T-helper 1 cell treated with Interleukin-12 subunit alpha and Interleukin-12 subunit beta and Interleukin-4 antibody, amounts not matched to agents 30 ng/mL and 1 ng/mL, for 36 hours (primary cell): ENCODE measurements at places on chromosomes 7 and 10. TPM values are rescaled to one million over a fixed set of nuclear protein-coding genes. Genes with fewer than 3 reads are reported as not detected.

Gene FZD8
- total RNA-seq = 0.17 and 0.29 TPM in 2 replicates

Gene FAM200A
- 4.2 and 4.5 TPM in 2 replicates for total RNA-seq

Gene EN2
- not detected in 2 replicates for total RNA-seq

Gene ZMIZ2
- 230 and 234 TPM in 2 replicates for total RNA-seq

Gene CDK14
- total RNA-seq = 0.34 and 0.39 TPM in 2 replicates

Gene KLF14
- total RNA-seq = not detected in 2 replicates

Gene BRAF
- 26.7 and 31.3 TPM in 2 replicates for total RNA-seq

Gene MRLN
- not detected in 2 replicates for total RNA-seq

Gene AKR1B15
- total RNA-seq = not detected in 2 replicates

Gene LLCFC1
- not detected in 2 replicates for total RNA-seq

Gene FAM25A
- total RNA-seq = not detected in 2 replicates

Gene CCDC6
- 57.5 and 58.0 TPM in 2 replicates for total RNA-seq

Gene TMEM236
- 0.02 and 0.07 TPM in 2 replicates for total RNA-seq

Gene USP6NL
- total RNA-seq = 0.56 and 0.80 TPM in 2 replicates

Gene PYROXD2
- total RNA-seq = 7.1 and 8.1 TPM in 2 replicates

Gene CPA2
- not detected in 2 replicates for total RNA-seq

Gene LEP
- not detected in 2 replicates for total RNA-seq

Gene ITIH5
- not detected in 2 replicates for total RNA-seq

Gene HOXA10
- total RNA-seq = not detected in 2 replicates

Gene PHYH
- total RNA-seq = 9.3 and 10.2 TPM in 2 replicates

Gene TDRD1
- total RNA-seq = 0.05 and 0.10 TPM in 2 replicates

Gene MYOF
- total RNA-seq = 1.8 and 2.3 TPM in 2 replicates

Gene FAM241B
- total RNA-seq = 9.9 and 10.0 TPM in 2 replicates

Gene WNT8B
- 0.20 TPM in 1 of 2 replicates, not detected in the other for total RNA-seq

Gene CPA4
- not detected in 2 replicates for total RNA-seq

Gene PGAM2
- total RNA-seq = 0.34 and 0.66 TPM in 2 replicates

Gene CHST3
- not detected in 2 replicates for total RNA-seq

Gene TLX1
- not detected in 2 replicates for total RNA-seq

Gene ARMS2
- total RNA-seq = not detected in 2 replicates

Gene EXOSC1
- 53.8 and 57.6 TPM in 2 replicates for total RNA-seq

Gene RASA4
- total RNA-seq = 35.6 and 35.7 TPM in 2 replicates

Gene NT5C3A
- 49.0 and 53.1 TPM in 2 replicates for total RNA-seq

Gene OPN4
- not detected in 2 replicates for total RNA-seq

Gene DOCK4
- total RNA-seq = 0.27 and 0.44 TPM in 2 replicates

Gene CALHM1
- total RNA-seq = 0.17 and 0.25 TPM in 2 replicates

Gene ELN
- not detected in 2 replicates for total RNA-seq

Gene SLC26A3
- not detected in 2 replicates for total RNA-seq

Gene SFTPA1
- not detected in 2 replicates for total RNA-seq

Gene DLG5
- 5.6 and 7.0 TPM in 2 replicates for total RNA-seq

Gene MSMB
- total RNA-seq = not detected in 2 replicates

Gene MET
- 0.61 and 0.71 TPM in 2 replicates for total RNA-seq

Gene GIMAP6
- total RNA-seq = 167 and 170 TPM in 2 replicates

Gene IDI2
- total RNA-seq = not detected in 2 replicates

Gene KIF5B
- total RNA-seq = 72.1 and 72.4 TPM in 2 replicates

Gene LRRD1
- total RNA-seq = not detected in 2 replicates
